H7 (cell line): ENCODE measurements at places on chromosomes 13 and 19.

DNA sequence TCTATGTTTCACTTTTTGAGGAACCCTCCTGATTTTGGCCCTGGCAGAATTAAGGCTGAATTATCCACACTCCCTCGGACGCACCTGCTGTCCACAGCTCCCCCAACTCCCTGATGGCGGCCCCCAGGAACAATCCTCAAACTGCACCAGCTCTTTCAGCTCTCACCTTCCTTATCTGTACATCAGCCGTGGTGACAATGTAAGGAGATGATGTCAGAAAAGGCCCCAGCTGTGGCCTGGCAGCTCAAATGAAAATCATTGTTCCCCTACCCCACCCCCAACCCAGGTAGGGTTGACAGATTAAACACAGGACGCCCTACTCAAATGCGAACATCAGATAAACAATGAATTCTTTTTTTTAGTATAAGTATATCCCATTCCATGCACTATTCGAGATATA is 35.0 kb upstream of the KLF2 start:
- DNase-seq: no peak

GRCh38 chr19:51203916-51204315 is 21.0 kb upstream of the CD33 start:
- peak; percentile 1 for DNase-seq

DNA sequence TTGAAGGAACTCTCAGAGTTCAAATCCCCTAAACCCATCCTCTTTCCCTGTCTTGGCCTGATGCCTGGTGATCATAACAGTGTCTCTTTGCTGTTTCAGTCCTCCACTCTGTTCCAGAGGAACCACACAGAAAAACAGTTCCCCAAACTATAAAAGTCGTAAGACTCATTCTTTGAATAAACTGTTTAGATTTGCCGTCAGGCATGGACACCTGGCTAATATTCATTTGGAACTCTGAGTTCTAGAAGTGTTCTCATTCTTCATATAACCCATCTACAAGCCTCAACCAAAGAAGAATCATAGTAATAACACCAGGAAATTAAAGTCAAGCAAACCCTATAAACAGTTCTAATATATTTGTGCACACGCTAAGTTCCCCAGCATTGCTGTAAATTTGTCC is 37.7 kb upstream of the ABCC4 start:
- DNase-seq: no peak

GRCh38 chr13:26616126-26616525 is 58.6 kb downstream of the WASF3 start:
- no peak for DNase-seq

- DNase-seq: no peak
Observed at GRCh38 chr13:84668637-84669036, 786.4 kb upstream of the SLITRK1 start.
